ENCODE measurements at places on chromosomes 3 and 15.

GRCh38 chr15:35174948-35175347 is 89.9 kb upstream of the NANOGP8 start:
- DNase-seq: no peak

DNA sequence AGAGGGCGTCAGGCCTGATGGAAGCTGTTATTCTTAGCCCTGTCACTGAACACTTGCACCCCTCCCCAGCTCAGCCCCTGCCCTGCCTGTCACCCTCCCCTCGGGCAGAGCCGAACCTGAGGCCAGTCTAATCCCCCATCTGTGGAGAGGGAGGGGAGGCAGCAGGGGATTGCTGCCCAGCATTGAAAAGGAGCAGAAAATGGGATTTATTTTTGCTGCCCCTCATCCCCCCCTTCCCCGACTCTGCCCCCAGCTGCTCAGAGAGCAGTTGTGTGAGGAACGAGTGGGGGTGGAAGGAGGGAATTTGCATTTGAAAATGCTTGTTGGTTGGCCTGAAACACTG is 71.6 kb downstream of the EPHB3 start:
- no peak for DNase-seq

DNA sequence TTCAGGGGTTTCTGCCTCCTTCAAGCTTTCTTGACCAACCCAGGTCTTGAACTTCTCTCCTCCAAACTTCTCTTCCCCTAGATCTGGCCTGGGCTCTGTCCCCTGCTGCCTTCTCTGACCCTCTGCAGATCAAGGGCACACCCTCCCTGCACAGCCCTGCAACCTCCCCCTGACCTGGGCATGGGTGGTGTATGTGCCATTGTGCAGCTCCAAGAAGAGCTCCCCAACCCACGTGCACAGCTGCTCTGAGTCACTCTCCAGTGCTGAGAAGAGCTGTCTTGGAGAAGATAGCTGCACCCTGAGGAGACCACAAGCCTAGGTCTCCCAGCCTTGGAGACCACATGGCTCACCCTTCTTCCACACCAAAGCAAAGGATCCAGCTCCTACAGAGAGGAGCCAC is 8.0 kb downstream of the MAN2C1 start:
- DNase-seq: no peak

DNA sequence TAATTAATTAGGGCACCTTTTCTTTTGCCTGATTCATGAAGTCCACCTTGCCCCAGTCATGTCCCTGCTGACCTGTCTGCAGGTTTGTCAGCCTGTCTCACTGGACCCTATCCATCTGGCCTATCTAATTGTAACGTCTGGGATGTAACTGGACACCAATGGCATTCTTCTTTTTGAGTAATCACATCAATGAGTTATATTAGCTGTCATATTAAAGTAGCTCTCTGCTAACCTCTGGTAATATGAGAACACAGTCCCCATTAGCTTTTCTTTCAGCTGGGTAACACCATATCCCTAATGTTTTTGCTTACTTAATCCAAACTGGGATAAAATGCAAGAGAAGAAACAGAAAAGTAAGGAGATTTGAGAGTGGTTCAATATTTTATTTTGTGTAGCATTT is 166.2 kb upstream of the VEPH1 start:
- no peak for DNase-seq

GRCh38 chr15:91055548-91056331 is 33.3 kb upstream of the VPS33B start:
- DNase-seq: peak; percentile 12

DNA sequence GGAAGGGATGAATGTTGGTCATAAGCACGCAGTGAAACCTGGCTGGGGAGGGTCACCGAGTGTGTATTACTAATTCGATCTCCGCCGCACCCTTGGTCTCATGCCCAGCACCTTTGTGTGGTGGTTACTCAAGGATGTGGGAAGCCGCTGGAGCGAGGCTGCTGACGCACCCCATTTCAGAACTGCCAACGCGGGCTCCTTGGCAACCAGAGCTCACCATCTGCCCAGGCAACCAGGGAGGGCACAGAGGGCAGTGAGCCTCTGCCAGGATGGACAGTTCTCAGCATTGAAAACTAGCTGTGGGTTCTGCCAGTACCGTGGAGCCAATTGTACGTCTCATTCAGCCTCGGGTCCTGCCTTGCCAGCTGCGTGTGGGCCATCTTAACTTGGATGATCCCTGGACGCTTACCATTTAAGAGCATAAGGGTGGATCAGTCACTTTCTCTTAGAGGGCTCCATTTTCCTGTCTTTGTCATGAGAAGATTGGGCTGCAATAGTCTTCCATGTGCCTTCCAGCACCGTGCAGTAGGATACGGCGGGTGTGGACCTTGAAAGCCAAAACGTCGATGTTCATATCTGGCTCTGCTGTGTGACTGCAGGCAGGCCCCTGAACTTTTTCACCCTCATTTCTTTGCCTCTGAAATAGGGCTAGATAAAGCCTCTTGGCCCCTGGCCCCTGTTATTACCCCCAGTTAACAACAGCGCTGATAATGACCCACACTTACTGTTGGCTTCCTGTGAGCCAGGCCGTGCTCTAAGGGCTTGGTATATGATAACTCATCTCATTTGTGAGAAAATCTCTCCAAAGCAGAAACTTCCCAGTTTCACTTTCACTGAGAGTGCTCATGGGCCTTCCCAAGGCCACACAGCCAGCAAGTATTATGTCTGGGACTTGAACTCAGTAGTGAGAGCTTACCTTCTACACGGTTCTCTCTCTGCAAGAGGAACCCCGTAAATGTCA is 238.8 kb downstream of the OPA1 start:
- DNase-seq: no peak

- DNase-seq: no peak
Measured at GRCh38 chr3:43328653-43329052, 42.3 kb downstream of the SNRK start.

GRCh38 chr3:4980229-4981203 is 1.3 kb downstream of the BHLHE40 start:
- DNase-seq: peak; percentile 89

DNA sequence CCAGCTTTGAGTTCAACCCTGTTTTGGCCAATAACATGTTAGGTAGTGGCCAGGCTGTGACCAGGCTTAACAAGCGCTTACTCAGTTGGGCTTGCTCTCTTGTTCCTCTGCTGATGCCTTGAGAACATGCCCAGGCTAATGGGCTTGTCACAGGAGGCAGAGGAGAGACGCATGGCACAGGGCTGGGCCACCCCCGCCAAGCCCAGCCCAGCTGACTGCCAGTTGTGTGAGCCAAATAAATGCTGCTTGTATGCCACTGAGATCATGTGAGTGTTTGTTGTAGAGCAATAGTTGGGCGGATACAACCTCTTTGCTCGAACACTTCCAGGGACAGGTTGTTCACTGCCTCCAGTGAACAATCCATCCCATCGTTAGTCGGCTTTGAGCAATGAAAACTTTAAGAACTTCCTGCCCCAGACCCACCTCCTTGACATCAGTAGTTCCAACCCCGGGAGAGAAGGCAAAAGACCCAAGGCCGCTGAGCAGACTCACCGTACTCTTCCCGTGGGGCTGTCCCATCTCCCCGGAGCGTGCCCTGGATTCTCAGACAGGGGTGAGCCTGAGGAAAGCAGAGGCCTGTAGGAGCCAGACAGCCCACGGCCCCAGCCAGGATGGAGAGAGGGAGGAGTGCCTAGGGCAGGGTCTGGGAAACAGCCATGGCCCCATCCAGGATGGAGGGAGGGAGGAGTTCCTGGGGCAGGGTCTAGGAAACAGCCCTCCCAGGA is 4.1 kb downstream of the PLA2G4F start:
- DNase-seq: no peak

DNA sequence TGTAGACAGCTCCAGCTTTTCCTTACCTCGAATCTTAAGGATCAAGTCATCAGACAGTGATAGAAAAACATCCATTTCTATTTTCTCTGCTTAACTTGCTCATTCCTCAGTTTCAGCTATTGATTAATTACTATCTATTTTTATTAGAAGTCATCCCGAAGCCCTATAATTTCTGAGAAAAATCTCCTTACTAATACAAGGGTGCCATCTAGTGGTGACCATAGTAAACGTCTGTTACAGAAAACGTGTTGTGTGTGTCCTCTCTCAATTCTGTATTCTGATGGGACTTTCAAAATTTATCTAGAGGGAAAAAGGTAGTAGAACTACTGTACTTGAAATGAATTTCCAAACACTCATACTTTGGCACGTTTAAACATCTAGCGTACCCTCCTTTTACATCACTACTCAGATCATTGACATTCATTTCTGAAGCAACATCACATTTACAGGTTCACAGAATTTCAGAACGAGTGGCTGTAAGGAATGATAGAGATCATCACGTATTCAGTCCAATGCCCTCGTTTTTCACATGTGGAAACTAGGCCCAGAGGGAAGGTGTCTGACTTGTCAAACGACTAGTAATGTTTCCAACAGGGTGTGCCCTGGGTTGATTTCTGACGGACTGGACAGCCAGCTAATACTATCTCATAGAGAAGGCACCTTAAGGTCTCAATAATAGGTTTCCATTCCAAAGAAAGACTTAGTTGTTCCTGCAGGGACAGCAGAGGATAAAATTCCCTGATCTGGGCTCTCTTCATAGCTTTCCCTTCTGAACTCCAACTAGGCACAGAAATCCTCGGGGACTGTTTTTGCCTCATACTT is 25.6 kb downstream of the HACD2 start:
- DNase-seq: no peak

GRCh38 chr3:31373681-31374080 is 159.0 kb upstream of the STT3B start:
- DNase-seq: no peak

- DNase-seq: no peak
Measured at GRCh38 chr15:41474436-41474835, 19.2 kb upstream of the ITPKA start.

DNA sequence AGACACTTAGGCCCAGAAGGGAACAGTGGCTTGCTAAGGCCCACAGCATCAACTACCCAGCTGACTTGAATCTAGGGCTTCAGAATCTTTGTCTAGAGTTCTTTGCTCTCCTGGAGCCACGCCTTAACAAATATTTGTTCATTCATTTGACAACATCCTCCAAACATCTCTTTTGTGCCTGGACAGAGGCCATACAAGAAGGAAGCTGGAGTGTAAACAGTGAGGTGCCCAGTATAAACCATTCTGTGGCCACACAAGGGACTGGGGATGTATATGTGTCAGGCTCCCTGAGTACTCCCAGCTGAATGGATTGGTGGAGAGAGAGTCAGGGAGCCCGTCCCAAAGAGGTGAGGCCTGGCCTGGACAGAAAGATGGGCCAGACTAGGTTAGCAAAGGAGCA is 3.4 kb downstream of the CIB2 start:
- DNase-seq: no peak

DNA sequence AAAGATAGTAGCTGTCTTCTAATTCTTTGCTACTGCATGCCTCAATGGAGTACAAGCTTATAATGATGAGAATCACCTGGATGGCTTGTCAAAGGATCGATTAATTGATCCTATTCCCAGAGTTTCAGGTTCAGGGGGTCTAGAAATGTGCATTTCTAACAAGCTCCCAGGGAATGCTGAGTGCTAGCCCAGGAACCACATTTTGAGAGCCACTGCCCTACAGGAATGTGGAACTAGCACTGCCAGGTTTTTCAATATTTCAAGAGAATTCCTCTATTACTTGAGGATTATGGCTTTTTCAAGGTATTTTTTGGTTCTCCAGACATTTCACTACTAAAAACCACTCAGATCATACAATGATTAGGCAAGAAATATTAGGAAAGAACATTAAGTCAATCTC is 52.7 kb downstream of the RARB start:
- no peak for DNase-seq

DNA sequence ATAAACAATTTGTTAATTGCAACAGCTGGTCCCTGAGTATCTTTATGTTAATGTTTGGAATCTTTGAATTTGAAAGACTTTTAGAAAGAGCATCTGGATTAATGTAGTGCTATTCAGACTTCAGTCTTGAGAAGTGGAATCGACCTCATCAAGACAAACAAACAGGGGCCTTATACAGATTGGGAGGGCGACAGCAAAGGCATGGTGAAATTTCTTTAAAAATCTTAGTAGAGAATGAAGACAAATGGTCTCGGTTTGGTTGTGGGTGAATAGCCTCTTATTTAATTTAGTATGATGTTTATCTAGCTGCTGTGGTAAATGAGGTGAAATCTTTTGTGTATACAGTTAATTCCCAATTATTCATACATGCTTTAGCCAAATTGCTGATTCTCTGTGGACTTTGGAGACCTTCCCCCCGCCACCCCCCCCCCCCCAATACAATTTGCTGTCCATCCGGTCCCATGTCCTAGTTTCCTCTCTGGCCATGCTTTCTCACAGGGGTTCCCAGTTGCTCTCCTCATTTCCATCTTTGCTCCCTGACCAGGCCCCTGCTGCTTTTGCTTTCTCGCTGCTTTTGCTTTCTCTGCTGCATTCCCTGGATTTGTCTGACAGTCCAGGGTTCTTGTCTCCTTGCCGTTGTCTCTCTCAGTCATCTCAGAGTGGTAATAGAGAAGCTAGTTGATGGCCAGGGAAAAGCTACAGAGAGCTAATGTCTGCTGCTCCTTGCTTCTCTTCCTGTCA is 135.3 kb downstream of the FNDC3B start:
- DNase-seq: no peak

- no peak for DNase-seq
Measured at GRCh38 chr15:69602921-69603320, 150.3 kb downstream of the RPLP1 start.

GRCh38 chr3:10561162-10561945 is 56.0 kb upstream of the ATP2B2 start:
- no peak for DNase-seq

DNA sequence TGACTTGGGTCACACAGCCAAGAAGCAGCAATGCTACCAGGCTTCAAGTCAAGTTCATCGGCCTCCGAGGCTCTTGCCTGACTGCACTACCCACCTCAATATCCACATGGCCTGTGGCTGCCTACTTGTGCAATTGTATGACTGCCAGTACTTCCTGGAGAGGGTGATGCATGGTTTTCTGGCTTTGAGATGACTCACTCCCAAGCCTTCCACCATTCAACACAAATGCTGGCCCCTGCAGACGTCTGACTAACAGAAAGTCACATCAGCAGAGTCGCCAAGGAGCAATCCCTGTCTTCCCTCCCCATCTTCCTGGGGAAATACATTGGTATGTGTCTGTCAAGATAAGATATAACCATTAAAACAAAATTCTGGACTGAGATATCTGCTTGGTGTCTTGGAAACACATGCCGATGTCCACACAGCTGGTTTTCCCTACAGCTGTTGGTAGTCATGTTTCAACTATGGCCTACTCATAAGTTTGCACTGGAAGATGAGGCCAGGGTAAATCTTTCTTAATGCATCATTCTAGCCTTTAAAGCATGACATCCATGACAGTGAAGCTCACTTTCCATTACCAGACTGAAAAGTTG is 79.6 kb upstream of the SPATA12 start:
- peak; percentile 25 for DNase-seq

DNA sequence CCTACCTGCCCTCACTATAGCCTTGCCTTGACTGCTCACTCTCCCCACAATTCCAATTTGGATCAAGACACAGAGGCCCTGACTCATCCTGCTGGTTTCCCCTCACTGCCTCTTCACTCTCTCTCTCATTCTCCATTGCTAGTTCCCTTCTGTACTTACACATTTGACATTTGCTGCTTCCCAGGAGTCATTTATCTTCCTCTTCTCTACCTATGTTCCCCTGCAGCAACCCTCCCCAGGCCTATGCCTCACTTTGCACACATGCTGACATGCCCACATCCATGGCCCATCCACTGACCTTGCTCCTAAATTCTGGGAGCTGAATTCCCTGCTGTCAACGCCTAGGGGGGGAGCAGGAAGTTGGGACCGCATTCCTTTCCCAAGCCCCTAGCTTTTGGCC is 82.2 kb downstream of the SRGAP3 start:
- DNase-seq: no peak

GRCh38 chr15:51846066-51846462 is 16.6 kb downstream of the TMOD3 start:
- no peak for DNase-seq

GRCh38 chr3:17655743-17656142 is 86.7 kb downstream of the TBC1D5 start:
- no peak for DNase-seq

All from stimulated activated CD4-positive, alpha-beta T cell treated with anti-CD3 and anti-CD28 coated beads, Interleukin-12 subunit alpha, Interleukin-12 subunit beta, amount 100 ng/mL, for 4 hours (primary cell).